Activated T-helper 2 cell treated with anti-CD3 and anti-CD28 coated beads, Interferon-gamma antibody, Interleukin-2, Interleukin-4, amounts not matched to agents 10 μg/mL and 5 μg/mL and 100 μg/mL, durations not matched to agents 14 hours and 24 hours and 36 hours (primary cell): ENCODE measurements at places on chromosomes 7 and 10.

GRCh38 chr10:77463967-77464745, 173.5 kb downstream of the KCNMA1 start:
- DNase-seq = no peak

- DNase-seq = no peak
Measured at GRCh38 chr10:109933984-109934565, 10.8 kb upstream of the XPNPEP1 start.

- no peak for DNase-seq
Measured at GRCh38 chr7:105408791-105409410, 20.2 kb upstream of the SRPK2 start.

GRCh38 chr10:17237915-17238444, 9.9 kb downstream of the VIM start:
- DNase-seq = no peak

DNA sequence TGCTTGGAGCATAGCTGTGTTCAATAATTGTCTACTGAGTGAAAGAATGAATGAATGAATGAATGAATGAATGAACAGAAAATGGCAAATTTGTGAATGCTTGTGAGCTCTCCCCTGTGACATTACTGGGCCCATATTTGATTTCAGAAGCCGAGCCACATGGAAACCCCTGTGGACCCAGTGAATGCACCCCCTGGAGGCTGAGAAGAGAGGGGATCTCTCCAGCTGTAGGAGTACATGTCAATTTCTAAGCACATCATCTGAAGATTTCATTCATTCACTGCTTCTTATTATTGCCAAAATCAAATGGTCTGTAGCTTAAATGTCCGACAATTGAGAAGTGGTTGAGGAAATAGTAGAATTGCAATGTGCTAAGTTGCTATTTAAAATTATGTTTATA, 58.3 kb upstream of the DOCK1 start:
- no peak for DNase-seq

DNA sequence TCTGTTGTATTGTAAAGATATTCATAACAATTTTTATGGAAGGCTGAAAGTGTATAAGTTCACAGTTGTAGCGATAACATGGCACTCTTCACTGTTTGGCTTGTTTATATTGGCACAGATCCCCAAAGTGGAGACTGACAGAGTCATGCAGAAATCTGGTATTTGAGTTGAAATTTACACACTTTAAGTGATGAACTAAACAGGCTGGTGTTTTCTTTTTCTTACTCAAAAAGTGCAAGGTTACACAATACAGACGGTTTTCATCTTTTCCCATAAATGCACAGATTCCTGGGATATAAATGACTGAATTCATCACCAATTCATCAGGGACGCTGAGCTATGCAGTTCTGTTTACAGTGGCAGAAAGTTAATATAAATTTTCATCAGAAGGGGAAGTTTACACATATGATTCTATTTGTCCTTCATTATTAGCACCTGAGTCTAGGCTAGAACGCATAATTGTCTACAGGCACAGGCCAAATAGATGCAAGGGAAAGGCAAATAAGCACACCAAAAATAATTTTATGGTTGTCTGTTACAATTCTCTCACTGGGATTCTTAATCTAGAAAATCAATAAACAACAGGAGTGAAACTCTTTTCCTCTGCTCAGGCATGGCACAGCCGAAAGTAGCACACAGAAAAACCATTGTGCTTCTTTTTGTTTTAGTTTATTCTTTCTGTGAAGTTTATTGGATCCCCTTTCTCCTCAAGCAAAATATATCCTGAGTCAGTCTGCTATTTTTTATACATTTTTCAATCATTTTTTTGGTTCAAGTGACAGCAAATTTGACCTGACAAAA, 88.0 kb downstream of the FOXP2 start:
- DNase-seq = no peak

GRCh38 chr7:10939237-10939910, 34.3 kb upstream of the PHF14 start:
- no peak for DNase-seq
